ENCODE measurements at places on chromosomes 1 and 21. TPM values are rescaled to one million over a fixed set of nuclear protein-coding genes. Genes with fewer than 3 reads are reported as not detected.

COL24A1 gene
- under 0.01 TPM for total RNA-seq

KIAA1614 gene
- 1.9 TPM for total RNA-seq

NR1I3 gene
- total RNA-seq: not detected

FCRL4 gene
- not detected for total RNA-seq

LCE1F gene
- not detected for total RNA-seq

Measured in tracheal epithelial cell (primary cell).